ENCODE measurements at places on chromosomes 6 and 20. TPM values are rescaled to one million over a fixed set of nuclear protein-coding genes. Genes with fewer than 3 reads are reported as not detected.
A peak's percentile ranks its signal among the peaks of the same experiment; 100 is the strongest.

DNA sequence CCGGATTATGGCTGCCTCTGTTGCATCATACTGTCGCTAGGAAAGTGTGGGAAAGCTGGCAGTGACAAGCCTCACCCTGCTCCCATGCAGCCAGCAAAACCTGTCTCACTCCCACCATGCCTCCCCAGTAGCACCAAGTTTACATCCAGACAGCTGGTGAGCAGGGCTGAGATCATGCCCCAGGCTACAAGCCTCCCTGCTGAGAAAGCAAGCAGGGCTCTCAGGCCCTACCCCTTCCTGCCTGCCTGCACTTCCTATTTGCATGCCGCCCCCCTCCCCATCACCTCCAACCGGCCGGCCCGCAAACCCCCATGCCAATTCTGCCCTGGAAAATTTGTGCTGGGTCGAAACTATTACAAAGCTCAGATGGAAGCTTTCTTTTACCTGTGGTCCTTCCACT is 408.2 kb upstream of the FKBP1C start:
- no peak for DNase-seq

- DNase-seq: peak; percentile 45
Observed at GRCh38 chr20:20083807-20084206, 31.5 kb downstream of the CFAP61 start.

The MCHR2 gene
- not detected for total RNA-seq

DNA sequence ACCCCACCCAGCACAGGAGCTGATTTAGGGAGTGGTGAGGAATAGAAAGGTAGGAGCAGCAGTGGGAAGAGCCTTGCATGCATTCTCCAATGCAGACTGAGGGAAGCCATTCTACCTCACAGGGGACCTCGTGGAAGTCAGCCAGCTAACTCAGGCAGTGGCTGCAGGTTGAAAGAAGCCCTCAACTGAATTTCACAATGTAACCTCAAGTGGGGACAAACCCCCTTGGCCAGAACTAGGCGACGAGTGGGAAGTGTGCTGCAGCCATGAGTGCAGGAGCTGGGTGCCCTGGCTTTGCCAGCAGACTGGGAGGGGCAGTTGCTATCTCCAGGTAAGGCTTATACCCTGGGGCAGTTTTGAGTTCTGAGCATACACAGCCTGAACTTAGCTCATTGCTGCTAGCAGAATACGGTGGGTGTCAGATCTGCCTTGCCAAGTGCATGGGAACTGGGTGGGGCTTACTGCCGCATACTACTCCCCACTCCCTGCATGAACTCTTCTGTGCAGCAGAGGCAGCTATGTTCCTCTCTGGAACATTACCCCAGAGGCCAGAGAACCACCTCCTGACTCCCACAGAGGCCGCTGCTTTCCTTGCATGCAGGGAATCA is 126.5 kb downstream of the CDK19 start:
- no peak for DNase-seq

GRCh38 chr6:93317592-93317991 is 101.8 kb downstream of the EPHA7 start:
- DNase-seq: no peak

The TMEM170B gene
- 2.4 TPM for total RNA-seq

Data from dermis blood vessel endothelial cell (primary cell).